ENCODE measurements at places on chromosomes 16 and 17.

DNA sequence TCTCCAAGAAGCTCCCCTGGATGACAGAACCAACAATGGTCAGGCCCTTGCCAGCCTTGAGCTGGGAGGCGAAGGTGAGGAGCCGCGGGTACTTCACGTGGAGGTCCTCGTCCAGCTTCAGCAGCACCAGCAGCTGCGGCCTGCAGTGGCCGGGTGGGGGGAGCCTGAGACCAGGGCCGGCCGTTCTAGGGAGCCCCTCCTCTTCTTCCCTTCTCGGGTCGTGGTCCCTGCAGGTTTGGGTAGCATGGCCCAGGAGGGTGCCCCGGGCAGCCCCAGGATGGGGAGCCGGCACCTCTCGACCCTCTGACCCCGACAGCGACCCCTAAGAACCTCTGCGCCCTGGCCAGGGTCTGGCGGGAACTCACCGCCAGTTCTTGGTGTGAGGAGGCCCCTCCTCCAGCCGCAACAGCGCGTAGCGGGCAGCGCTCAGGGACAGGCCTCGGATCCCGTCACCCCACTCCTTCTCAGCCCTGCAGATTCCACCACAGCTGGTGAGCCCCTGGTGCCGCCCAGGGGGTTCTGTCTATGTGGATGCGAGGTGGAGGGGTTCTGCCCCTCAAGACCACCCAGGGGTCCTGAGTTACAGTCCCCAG is 3.1 kb upstream of the LCAT start:
- no peak for DNase-seq

DNA sequence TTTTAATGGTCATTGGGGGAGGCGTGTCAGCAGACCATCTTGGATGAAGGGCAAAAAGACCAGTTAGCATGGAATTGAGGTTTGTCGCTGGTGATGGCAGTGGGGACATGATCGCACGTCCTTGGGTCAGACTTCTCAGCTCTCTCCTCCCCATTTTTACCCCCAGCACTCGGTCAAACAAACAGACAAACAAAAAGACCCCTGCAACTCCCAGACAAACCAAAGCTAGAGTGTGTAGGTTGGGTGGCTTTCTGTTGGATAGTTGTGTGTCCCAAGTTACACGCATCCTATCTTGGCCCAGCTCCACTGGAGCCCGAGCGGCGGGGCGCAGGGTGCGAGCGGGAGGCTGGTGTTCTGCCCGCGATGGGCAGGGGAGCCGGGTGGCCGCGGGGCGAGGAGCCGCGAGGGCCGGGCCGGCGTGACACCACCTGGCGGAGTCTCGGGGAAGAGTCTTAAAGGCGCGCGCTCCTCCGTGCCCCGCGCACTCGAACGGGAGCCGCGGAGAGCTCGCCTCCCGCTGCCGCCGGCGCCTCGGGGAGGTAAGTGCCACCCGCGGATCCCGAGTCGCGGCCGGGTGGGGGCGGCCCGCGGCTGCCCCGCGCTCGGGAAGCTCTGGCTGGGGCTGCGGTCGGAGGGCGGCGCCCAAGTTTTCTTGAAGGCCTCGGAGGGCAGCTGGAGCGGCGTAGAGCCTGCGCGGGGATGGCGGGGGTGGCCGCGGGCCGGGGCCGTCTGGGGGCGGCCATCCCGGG is 18.5 kb upstream of the NTN1 start:
- no peak for DNase-seq

DNA sequence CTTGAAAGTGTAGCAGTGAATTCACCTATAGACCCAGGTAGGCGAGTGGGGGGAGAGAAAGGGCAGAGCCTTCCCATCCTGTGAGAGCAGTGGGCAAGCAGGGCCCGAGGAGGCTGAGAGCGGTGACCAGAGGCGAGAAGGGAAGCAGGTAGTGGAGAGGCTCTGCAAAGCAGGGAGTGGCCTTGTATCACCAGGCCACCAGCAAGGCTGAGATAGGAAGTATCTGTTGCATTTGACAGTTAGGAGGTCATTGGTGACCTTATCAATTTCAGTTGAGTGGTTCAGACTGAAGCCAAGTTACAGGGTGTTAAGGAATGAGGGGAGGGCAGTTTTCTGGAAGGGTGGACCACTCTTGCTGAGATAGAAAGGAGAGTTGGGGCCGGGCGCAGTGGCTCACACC is 10.7 kb upstream of the HSD3B7 start:
- no peak for DNase-seq

DNA sequence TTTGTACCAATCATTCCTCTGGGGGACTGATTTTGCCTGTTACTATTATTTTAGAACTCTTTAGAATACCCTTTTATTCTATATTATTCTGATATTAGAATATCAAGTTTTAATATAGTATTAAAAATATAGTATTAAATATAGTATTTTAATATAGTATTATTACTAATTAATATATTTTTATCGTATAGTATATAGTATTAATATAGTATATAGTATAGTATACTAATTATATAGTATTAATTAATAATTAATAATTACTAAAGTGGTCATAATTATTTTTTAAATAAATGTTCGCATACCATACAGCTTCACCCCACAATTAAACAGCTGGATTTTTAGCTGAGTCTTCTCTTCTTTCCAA is 73.3 kb downstream of the GNAO1 start:
- DNase-seq, result no peak

DNA sequence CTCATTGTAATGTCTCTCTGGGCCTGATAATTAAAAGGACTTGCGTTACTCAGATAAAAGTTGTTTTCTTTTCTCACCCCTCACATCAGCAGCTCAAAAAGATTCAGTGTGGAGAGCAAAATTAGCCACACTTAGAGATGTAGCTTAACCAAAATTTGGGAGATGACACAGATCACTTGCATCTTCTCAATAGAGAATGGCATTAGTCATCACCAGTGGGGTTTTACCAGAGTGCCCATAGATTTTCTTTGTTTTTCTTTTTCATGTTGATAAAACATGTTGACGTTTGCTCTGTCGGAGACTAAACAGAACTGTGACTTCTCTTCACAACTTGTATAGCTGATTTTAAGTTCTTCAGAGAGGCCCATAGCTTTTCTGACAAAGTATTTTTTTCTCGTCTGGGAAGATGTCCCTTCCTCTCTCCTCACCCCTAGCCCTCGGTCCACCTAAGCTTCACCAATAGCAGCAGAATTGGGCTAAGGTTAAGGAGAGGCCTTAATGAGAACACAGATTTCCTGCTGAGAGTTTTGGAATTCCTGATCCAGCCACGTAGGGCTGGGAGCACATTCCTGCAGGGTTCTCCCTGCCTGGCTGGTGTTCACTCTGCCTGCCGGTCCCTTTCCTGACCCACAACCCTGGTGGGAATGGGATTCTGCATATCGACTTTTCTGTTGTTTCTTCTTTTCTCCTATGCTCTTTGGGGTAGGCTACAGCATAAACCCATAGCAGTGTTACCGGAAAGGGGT is 92.6 kb downstream of the CACNG3 start:
- no peak for DNase-seq

- no peak for DNase-seq
Measured at GRCh38 chr16:59192551-59193199, 458.6 kb upstream of the GOT2 start.

DNA sequence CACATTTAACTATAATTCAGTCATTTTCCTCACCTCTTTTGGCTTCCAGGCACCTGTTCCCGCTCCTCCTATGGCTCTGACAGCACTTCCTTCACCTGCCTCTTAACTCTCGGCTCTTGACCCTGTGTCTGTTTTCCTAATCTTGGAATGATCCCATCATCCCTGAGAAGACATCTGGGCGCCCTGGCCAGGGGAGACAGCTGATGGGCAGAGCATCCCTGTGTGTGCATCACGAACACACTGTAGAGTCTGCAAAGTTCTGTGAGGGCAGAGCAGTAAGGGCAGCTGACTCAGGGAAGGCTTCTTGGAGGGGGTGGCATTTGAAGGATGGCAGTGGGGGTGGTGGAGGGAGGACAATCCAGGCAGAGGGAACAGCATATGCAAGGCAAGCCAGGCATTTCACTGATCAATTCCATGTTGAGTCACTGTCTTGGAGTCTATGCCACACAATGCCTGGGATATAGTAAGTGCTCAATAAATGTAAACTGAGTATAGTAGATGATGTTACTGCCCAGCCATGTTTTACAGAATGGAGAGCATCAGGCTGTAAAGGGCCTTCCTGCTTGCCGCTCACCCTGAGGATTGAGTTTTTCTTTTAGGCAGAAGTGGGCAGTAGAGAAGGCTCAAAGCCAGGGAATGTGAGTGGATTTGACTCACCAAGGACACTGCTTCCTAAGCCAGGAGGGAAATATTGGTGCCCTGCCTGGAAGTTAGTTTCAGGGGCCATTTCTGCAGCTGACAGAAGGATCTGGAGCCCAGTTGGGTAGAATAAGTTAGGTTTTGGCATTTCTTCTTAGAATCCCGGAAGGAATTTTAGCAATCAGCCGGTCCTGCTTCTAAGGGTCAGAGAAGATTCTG is 5.8 kb upstream of the RAB11FIP4 start:
- DNase-seq, result no peak

- no peak for DNase-seq
Measured at GRCh38 chr17:67459985-67460384, 82.9 kb downstream of the PITPNC1 start.

DNA sequence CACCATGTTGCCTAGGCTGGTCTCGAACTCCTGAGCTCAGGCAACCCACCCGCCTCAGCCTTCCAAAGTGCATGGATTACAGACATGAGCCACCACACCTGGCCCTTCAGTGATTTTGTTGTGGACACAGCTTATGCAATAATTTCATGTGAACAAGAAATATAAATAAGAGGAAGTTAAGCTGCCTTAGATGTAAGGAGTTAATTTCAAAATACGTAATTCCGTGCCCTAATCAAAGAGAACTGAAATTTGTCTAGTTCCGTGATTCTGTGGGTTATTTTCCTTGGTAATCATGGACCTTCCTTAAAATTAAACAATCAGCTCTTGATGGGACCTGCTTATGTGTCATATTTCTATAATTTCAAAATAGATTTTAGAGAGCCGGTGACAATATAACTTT is 11.9 kb downstream of the TVP23A start:
- no peak for DNase-seq

- DNase-seq, result no peak
Measured at GRCh38 chr16:11134722-11135463, 121.1 kb downstream of the SOCS1 start.

GRCh38 chr16:52460639-52461178 is 86.2 kb downstream of the TOX3 start:
- DNase-seq, result no peak

- DNase-seq, result no peak
Measured at GRCh38 chr16:31382485-31383161, 10.5 kb upstream of the ITGAD start.

GRCh38 chr16:68997564-68997963 is 107.9 kb upstream of the HAS3 start:
- DNase-seq, result no peak

DNA sequence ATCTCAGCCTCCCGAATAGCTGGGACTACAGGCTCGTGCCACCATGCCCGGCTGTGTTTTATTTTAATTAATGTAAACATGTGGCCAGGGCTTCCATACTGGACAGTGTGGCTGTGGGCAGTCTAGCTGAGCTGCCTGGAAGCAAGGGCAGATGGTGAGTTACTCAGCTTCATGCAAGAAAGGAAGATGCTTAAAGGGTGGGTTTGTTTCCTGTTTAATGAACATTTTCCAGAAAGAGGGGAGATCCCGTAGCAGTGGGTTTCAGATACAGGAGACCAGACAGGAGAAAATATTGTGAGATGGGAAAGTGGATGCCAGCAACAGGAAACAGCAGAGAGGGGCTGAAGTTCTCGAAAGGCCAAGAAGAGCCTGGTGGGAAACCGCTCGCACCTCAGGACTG is 7.3 kb downstream of the MAPK8IP3 start:
- no peak for DNase-seq

Data from GM12878 (cell line).